Sciatic nerve (tissue), 2 donors: ENCODE measurements at places on chromosomes 2 and 18. TPM values are rescaled to one million over a fixed set of nuclear protein-coding genes. Genes with fewer than 3 reads are reported as not detected.

The OTOF gene
- total RNA-seq, result 0.13 TPM

The ANKRD30BL gene
- total RNA-seq, result not detected

The CHST9 gene
- 2.4 TPM for total RNA-seq

The MYCN gene
- total RNA-seq, result 7.0 TPM

The PIAS2 gene
- total RNA-seq, result 32.7 TPM

The ABHD1 gene
- 3.6 TPM for total RNA-seq

The PMAIP1 gene
- total RNA-seq, result 1.2 TPM

The SLC30A3 gene
- not detected for total RNA-seq

The COL6A3 gene
- 198 TPM for total RNA-seq

The RUFY4 gene
- total RNA-seq, result 0.36 TPM

The EMX1 gene
- total RNA-seq, result not detected

The RGPD4 gene
- 0.40 TPM for total RNA-seq

The LCT gene
- total RNA-seq, result 0.04 TPM

The SERPINB4 gene
- total RNA-seq, result not detected

The FHOD3 gene
- total RNA-seq, result 33.3 TPM

The ADRA2B gene
- total RNA-seq, result 3.2 TPM

The ZBTB7C gene
- total RNA-seq, result 44.2 TPM

The THSD7B gene
- total RNA-seq, result 9.4 TPM

The EPAS1 gene
- 270 TPM for total RNA-seq

The POLR1B gene
- total RNA-seq, result 18.1 TPM

The HOXD12 gene
- total RNA-seq, result not detected

The EVA1A gene
- total RNA-seq, result 4.8 TPM

The MEX3C gene
- 31.9 TPM for total RNA-seq

The RRM2 gene
- 1.0 TPM for total RNA-seq

The AQP12B gene
- total RNA-seq, result not detected

The TXNL4A gene
- total RNA-seq, result 71.7 TPM

The SP5 gene
- 2.4 TPM for total RNA-seq

The SNRNP200 gene
- total RNA-seq, result 89.0 TPM

The TSPYL6 gene
- 0.13 TPM for total RNA-seq

The CPLX4 gene
- not detected for total RNA-seq

The RAB1A gene
- 100 TPM for total RNA-seq

The KCNE4 gene
- total RNA-seq, result 7.3 TPM

The LDLRAD4 gene
- total RNA-seq, result 27.1 TPM

The GLI2 gene
- 14.4 TPM for total RNA-seq

The NCKAP5 gene
- total RNA-seq, result 10.5 TPM

The POTEC gene
- total RNA-seq, result not detected

The HNMT gene
- 37.8 TPM for total RNA-seq

The AP1S3 gene
- total RNA-seq, result 5.8 TPM

The LAMA1 gene
- total RNA-seq, result 2.0 TPM

The GTF2A1L gene
- 1.4 TPM for total RNA-seq

The RESP18 gene
- not detected for total RNA-seq

The UGT1A3 gene
- total RNA-seq, result not detected

The TFCP2L1 gene
- total RNA-seq, result 0.27 TPM

The IFIH1 gene
- 21.0 TPM for total RNA-seq

The TCF23 gene
- not detected for total RNA-seq

The GREB1 gene
- total RNA-seq, result 6.5 TPM

The CPO gene
- 0.89 TPM for total RNA-seq

The RAX gene
- not detected for total RNA-seq

The SLC40A1 gene
- 48.6 TPM for total RNA-seq

The LANCL1 gene
- 46.0 TPM for total RNA-seq

The APLF gene
- total RNA-seq, result 14.4 TPM

The C18orf54 gene
- total RNA-seq, result 5.9 TPM

The GAREM1 gene
- total RNA-seq, result 29.9 TPM

The CLIP4 gene
- total RNA-seq, result 85.6 TPM

The COL5A2 gene
- 45.7 TPM for total RNA-seq

The PSD4 gene
- 20.3 TPM for total RNA-seq
